ENCODE measurements at places on chromosomes 11 and 22. TPM values are rescaled to one million over a fixed set of nuclear protein-coding genes. Genes with fewer than 3 reads are reported as not detected.

DNA sequence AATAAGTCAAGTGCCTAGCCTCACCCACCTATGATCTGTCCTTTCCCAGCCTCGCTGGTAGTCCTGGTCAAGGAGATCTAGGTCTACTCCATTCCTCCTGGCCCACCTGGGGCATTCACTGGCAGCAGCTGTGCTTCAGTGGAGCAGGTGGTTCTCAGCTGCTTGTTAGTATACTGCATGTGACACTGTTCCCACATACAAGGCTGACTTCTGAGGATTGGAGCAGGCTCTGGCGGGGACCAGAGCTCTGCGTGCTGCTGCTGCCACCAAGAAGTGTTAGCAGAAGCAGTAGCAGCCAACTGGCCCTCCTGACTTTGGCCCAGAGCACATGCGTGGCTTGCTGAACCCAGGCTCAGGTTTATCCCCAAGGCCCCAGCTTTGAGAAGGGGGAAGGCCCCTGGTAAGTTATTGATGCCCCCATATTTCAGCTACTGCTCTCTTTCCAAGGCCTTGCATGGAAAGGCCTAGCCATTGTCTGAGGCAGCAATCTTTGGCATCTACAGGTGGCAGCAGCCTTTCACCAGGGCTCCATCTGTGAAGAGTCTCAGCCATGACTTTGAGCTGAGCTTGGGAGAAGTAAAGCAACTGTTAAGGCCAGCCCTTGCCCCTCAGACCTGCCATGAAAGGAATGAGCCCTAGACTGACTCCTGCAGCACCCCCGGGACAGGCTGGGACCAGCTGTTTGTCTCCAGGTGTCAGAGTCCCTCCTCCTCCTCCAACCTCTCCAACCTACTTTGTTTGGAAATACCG lies 26.5 kb downstream of the ARHGAP1 start:
- DNase-seq = no peak

Gene ARHGAP42
- 7.3 TPM for total RNA-seq

Gene FDX1
- 10.6 TPM for total RNA-seq

DNA sequence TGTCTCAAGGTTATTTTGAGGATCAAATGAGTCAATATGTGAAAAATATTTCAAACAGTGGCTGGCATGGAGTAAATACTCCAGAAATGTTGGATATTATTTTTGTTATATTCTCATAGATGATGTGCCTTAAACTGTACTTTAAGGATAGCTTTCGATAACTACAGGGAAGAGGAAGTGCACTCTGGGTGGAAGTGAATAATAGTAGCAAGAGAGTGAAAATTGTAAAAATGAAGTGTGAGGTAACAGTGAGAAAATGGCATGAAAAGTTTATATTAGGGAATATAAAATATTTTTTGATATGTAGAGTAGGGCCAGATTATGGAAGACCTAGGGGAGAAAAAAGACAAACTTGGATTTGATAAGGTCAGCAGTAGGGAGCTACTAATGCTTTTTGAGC lies 258.9 kb downstream of the TMEM135 start:
- no peak for DNase-seq

Gene LARGE1
- 7.2 TPM for total RNA-seq
